Left ventricle myocardium superior (tissue), 1 donor: ENCODE measurements at places on chromosomes 4 and X.

DNA sequence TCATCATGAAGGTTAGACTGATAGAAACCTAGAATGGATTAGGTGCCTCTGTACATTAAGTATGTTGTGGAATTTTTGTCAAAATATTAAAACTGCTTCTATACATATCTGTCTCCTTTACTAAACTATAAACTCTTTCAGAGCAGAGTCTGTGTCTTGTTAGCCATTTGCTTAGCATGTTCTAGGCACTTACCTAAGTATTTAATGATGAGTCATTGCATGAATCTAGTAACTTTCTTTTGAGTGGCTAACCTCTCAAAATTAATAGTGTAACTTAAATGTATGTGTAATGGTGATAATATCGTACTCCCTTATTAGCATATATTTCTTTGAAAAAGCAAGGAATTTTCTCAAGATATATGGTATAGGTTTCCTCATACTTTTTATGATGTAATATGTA lies 57.8 kb downstream of the RAP1GDS1 start:
- DNase-seq = no peak

- DNase-seq = no peak
Observed at GRCh38 chrX:8278557-8278956, 107.5 kb upstream of the VCX2 start.

DNA sequence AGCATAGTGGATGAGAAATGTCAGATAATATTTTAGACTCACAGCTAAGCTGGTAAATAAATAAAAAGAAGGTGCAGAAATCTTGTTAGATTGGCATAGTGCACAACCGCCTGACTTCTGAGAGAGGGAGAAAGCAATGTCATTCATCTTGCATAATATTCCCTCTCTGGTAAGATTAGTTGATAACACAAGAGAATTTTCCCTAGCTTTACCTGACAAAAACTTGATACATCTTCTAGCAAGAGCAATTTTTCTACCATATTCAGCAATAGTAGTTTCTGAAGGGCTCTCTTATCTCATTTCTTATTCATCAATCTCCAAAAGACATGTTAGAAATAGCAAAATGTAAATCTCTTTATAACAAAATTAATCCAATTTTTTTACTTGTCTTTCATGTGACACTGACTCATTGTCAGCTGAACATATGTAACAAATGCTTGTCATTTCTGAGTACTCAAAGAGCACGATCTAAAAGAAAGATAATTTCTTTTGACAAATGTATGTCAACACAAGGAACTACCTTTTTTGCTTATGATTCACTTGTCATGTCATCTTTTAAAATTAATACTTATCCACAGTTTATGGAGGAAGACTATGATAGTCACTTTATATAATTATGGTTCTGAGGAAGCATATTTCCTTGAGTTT lies 240.0 kb downstream of the ARAP2 start:
- no peak for DNase-seq

DNA sequence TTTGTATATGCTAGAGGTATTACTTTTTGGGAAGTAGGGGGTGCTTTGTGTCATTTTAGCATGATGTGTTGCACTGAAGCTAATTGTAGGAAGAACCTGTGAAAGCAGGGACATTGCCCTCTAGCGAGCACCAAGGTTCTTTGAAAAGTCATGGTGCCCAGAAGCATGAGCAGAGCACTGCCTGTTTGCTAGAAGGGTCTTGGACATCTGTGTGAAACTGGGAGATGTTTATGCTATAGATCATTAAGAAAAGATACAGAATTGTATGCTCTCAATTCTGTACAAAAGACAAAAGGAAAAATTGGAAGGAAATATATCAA lies 14.7 kb downstream of the GRPR start:
- no peak for DNase-seq

DNA sequence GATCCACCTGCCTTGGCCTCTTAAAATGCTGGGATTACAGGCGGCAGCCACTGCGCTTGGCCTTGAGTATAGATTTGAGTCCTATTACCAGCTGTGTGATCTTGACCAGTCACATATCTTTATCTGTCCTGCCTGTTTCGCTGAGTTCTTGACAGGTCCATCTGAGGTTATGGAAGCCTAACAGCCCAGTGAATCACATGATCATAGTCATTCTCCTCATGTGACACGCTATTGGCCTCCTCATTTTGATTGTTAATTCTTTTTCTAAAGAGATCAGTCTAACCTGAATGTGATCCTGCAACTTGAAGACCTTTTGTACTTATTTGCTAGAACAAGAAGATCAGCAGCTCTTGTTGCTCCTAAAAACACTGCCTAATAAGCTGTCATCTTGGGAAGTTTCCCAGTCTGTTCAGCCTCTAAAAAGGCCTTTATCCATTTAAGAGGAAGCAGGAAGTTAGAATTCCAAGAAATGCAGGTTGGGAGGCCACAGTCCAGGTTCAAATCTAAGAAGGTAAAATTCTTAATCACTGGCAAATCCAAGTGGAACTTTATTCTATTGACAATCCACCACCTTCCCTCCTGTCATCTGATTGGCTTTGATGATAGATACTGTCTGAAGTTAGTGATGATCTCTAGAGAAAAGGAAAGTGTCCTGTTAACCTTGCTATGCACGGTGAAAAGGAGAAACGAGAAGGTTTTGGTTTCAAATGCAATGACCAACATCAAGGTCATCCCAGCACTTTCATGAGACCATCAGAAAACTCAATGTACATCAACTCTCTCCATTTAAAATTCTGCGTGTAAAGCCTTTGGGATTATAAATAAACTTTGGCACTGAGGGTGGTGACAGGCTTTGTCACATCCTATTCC lies 86.9 kb downstream of the CHRNA9 start:
- no peak for DNase-seq

DNA sequence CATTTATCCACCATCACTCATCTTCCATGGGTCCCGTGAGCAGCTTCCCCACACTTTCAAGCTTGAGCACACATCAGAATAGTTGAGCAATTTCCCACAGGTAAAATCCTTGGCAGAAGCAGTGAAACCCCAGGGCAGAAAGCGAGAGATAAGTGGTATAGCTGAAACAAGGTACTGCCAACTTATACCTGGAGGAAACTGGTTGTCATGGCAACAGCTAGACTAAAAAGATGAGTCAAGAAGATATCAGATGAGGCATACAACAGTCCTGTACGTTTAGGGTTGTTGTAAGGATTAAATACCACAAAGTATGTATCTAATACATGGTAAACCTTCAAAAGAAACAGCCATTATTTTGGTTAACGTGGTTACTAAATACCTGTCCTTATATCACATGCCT lies 66.9 kb upstream of the PHOX2B start:
- DNase-seq = no peak

DNA sequence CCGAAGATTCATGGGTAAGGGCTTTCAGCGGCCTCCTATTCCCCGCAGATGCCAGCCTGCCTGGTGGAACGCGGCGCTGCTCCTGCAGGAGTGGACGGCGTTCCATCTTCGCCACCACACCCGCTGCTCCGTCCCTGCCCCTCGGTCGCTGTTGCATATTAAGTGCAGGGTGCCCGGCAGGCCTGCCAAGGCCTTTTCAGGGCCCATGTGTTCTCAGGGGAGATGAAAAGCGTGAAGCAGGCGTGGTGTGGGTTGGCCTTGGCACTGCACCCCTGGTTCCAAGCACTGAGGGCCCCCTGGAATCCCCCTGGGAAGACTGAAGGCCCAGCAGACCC lies 52.0 kb downstream of the SORCS2 start:
- DNase-seq = no peak

DNA sequence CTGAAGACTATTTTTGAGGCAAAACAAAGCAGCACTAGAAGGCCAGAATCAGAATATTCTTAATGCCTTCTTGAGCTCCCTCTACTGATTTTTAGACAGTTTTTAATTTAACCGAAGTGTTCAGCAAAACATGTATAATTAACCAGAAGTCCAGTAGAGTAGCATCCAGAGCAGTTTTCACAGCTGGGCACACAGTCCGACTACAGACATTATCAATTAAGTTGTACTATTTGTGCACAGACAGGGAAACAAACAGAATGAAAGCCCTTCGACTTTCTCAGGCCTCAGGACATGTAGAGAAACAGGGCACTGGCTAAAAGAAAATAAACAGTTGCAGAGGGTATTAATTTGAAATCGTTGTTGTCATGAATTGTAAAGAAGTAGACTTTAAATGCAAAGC lies 11.9 kb downstream of the FSTL5 start:
- DNase-seq = no peak

DNA sequence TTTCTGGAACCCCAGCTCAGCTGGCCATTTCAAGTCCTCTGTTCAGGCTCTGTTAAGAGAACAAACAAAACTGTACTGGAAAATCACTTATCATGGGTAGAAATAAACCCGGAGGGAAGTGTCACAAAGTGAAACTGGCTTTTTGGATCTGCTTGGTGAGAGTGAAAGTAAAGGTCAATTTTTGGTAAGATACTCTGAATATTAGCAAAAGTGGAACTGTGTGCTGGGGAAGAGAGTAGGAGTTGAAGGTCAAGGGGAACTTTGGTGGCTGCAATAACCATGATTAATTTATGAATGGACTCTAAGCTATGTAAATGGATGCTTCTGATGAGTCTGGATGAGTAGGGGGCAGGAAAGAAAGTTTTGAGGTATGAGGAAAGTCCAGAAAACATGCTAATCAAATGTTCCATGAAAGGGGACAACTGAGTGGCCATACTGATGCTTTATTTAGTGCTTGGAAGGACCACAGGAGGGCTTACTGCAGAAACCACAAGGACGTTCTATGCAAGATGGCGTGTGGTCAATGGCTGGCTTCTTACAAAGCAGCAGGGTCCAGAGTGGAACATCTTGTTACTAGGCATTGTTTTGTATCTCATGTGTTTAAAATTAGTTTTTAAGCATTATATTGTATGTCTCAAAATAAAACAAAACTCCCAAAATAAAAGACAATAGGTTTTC lies 36.8 kb upstream of the TNIP3 start:
- no peak for DNase-seq

DNA sequence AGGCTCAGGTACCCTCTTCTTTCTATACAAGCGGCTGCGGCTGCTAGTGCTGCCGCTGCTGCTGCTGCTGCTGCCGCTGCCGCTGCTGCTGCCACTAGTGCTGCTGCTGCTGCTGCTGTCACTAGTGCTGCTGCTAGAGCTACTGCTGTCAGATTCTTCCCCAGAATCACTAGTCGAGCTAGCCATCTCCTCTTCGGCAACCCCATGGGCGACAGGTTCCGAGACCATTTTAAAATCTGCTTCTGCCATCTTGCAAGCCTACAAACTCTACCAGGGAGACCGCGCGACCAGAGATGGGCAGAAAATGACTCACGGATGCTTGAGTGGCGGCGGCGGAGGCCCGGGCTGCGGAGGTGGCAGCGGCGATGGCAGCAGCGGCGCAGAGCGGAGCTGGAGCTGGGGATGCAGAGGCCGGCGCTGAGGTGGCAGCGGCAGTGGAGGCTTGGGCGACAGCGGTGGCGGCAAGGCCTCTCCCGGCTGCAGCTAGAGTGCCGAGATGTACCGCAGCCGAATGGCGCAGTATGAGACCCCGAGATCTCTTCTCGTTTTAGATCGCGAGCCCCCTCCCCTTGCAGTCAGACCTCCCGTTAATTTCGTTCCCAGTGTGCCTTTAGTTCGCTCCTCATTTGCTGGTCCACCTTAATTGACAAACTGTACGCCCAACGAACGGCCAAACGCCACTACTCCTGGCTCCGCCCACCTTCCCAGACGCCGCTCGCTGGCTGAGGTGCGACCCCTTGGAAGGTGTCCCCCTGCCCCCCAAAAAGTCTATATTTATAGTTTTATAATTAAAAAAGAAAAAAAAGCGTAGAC lies at the start of gene NAP1L3:
TSS of gene NAP1L3 (minus strand) at position 523 of the 813 bp plus-strand sequence. CDS start at position 249, 274 bp downstream.
- DNase-seq = peak; percentile 59

DNA sequence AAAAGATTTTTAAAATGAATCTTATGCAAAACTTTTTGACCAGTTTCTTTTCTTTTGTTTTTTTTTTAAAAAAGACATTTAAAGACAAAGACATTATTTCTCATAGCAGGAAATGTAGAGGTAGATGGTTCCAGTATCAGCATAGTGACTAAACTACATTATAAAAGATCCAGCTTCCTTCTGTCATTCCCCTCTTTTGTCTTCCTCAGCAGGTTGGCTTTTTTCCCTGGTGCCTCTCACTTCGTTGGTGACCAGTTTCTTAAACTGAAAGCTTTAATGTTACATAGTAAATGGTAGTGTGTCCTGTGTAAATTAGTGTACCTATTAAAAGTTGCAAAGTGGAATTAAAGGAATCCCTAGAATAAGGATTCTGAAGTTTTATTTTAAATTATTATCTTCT lies 36.1 kb downstream of the DCK start:
- DNase-seq = no peak

- DNase-seq = no peak
Observed at GRCh38 chr4:15132739-15133138, 130.5 kb downstream of the CPEB2 start.

DNA sequence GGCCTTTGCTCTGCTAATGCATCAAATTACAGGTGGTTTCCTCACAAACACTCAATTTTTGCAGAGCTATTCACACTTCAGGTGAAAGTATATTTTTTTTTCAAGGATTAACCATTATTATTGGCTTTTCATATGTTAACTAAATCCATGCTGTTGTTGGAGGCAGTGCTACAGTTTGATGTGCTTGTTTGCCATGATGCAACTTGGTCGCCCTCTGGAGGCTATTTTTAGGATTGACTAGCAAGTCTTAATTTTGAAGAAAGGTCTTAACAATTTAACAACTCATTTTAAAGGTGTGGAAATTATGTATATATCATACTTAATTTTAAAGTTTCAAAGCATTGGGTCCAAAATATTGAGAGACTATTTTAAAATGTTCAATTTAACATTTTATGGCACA lies 168.8 kb upstream of the FAM47A start:
- DNase-seq = no peak

DNA sequence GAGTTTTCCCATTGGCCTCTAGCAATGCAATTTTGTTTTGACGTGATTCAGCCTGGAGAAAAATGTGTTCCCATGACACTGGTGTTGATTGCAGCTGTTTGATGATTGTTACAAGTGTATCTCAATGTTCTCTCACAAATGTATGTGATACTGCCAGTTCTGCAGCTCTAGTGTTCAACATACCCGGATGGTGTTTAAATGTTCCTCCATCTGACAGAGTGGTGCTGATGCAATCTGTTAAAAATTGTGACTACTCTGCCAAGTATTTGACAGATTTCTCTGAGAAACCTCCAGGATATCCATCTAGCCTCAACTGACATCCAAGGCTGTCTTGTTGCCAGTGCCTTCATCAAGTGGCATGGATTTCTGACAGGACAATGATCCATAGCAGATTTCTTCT lies 657.2 kb upstream of the DIAPH2 start:
- DNase-seq = no peak

- peak; percentile 31 for DNase-seq
Observed at GRCh38 chrX:47311932-47312774, 58.2 kb upstream of the ZNF157 start.
